ENCODE measurements at places on chromosomes 13 and 19. TPM values are rescaled to one million over a fixed set of nuclear protein-coding genes. Genes with fewer than 3 reads are reported as not detected.

DNA sequence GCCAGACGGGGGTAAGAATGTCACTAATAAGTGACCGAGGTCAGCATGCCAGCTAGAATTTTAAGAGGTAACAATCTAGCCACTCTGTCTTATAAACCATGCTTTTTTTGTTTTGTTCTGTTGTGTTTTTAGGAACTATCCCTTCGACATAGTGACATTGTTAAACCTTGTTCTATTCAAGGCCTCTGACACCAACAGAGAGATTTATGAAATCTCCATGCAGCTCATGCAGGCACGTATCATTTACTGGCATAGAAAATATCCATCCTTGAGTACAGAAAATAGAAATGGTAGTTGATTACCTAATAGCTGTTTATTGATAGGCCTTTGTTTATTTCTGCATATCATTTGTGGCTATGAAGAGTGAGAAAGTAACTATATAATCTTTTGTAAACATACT is 113.4 kb downstream of the ZAR1L start:
- no peak for DNase-seq

ZNF606 gene
- 9.6 TPM for total RNA-seq

ABHD13 gene
- 5.9 TPM for total RNA-seq

CD70 gene
- not detected for total RNA-seq

DNA sequence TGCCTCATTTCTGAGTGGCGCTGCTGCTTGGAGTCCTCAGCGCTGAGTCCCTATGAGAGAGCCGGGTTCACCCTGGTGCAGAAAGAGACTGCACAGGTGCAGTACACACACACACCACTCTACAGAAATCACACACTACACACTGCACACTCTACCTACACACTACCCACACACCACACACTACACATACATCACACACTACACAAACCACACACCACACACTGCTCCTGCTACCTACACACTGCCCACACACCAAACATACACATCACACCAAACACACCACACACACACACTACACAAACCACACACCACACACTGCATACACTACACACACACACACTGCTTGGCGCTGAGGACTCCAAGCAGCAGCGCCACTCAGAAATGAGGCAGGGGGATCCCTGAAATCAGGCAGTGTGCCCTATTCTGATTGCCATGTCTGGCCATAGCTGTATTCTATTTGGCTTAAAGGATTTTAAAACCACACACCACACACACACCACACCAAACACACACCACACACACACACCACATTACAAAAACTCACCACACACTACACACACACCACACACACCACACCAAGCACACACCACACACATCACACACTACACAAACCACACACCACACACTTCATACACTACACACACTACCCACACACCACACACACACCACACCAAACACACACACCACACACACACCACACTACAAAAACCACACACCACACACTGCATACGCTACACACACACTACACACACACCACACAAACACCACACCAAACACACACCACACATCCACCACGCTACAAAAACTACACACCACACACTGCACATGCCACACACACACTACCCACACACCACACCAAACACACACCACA is 4.9 kb downstream of the MAG start:
- no peak for DNase-seq

MBD3L3 gene
- not detected for total RNA-seq

- DNase-seq = peak; percentile 74
Measured at GRCh38 chr19:18589380-18590272, 1.0 kb downstream of the REX1BD start.

- DNase-seq = no peak
Measured at GRCh38 chr19:6930190-6930589, 42.8 kb downstream of the ADGRE1 start.

- DNase-seq = no peak
Measured at GRCh38 chr19:1063030-1063908, 3.7 kb upstream of the ARHGAP45 start.

LGI4 gene
- total RNA-seq = 10.9 TPM

DNA sequence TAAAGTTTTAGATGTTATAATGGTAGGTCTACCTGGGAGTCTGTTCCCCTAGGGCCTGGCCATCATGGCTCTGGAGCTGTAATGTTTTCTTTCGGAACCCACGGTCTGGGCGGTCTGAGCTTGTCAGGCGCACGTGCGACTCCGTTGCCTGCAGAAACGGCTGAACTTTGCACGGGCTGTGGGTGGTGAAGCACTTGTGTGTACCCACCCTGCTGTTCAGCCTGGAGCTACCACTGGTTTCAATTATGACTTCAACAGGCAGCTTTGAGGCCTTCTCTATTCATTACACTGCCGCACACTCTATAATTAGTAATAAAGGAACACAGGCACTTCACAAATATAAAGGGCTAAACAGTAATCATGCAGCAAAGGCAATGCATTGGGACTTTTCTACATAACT is 6.0 kb downstream of the PCDH8 start:
- DNase-seq = no peak

ZNF667 gene
- 5.3 TPM for total RNA-seq

DNA sequence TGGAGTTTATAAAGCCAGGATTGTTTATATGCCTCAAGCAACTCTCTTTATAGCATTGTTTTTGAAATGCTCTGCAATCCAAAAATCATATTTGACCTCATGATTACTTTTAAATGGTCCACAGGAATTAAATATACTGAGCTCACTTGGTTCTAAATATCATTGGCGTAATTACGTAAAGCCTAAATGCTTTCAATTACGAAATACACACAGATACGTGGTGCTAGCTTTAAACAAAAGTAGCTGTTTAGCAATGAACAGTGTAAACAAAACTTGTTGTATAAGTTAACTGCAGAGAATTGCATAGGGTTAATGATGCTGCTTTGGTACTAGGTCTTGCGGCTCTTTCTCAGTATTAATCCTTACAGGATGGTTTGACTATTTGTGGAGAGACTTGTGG is 346.6 kb downstream of the COG6 start:
- no peak for DNase-seq

DNA sequence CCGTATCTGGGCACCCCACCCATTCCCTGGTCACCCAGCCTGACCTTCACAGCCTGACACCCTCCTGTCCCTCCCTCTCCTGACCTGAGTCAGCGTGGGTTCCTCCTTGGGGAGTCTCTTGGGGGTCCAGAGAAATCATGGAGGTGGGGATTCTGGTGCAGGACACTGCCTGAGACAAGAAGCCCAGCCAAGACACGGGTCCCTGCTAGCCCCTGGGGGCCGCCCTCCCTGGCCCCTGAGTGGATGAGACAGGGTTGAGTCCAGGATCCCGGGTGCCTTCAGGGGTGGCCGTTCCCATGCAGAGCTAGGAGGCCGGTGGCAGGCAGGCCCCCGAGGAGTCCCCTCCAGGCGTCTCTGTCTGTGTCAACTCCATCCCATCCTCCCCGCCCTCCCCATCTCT is 1.6 kb downstream of the MAP2K7 start:
- no peak for DNase-seq

GRCh38 chr19:39502640-39503417 is 4.1 kb downstream of the DLL3 start:
- DNase-seq = no peak
